ENCODE measurements at places on chromosomes 5 and 9. TPM values are rescaled to one million over a fixed set of nuclear protein-coding genes. Genes with fewer than 3 reads are reported as not detected.

DNA sequence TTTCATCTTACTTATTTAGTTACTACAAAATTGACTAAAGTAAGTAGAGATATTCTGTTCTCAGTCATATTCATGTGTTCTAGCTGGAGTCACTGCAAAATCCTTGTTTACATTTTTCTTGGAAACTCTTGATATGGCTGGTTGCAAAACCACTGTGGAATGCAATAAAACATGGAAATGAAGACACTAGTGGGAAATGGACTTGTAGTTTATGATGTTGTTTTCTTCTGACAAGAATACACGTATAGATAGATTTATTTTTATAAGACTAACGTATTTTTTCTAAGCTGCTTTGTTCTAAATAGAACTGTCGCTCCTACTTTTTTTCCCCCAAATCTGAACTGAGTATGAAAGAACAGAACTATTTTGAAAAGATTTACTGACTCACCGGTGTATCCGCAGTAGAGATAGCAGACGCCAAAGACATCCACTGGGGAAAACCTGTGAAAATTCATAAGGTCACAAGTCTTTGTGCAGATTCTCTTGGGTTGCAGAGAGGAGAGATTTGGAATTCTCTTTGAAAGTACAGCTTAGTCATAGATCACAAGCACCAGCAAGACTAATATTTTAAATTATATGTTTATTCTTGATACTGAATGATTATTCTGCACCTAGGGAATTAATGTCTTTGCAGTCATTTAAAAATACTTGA, 119.6 kb upstream of the TAF11L2 start:
- no peak overlapping the region for H3K27ac ChIP-seq
- no peaks in the 10 kb centered on the region for H3K4me1 ChIP-seq
- H3K27me3 ChIP-seq: no peaks in the 10 kb centered on the region
- DNase-seq: no peak
- H3K36me3 ChIP-seq: no peaks in the 10 kb centered on the region

DNA sequence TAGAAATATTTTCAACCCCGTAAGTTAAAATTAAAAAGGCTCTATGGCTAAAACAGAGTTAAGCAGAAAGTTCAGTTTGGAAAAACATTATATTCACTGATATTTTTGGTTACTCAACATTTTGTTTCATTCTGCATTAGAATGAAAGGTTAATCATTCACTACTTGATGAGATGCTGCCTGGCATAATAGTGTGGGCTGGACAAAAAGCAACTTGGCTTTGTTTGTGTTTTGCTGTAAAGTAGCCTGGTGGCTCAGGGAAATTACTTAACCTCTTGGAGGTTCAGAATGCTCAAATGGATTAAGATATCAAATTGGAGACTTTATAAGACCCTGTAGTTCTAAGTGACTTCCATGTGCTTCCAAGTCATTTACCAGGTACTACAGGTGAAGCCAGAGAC, 367.4 kb upstream of the TRPC7 start:
- no peak overlapping the region for H3K4me3 ChIP-seq
- H3K27me3 ChIP-seq: no peaks in the 10 kb centered on the region
- H3K27ac ChIP-seq: no peak overlapping the region
- H3K36me3 ChIP-seq: no peaks in the 10 kb centered on the region

- no peaks in the 10 kb centered on the region for H3K27me3 ChIP-seq
- DNase-seq: no peak
- no peaks in the 10 kb centered on the region for H3K36me3 ChIP-seq
Measured at GRCh38 chr9:107938801-107939386, 449.3 kb upstream of the KLF4 start.

GPR151 gene
- total RNA-seq: not detected

LCN15 gene
- not detected for total RNA-seq

C5orf52 gene
- not detected for total RNA-seq

GRCh38 chr5:73793911-73794310, 167.9 kb downstream of the ARHGEF28 start:
- H3K4me3 ChIP-seq: no peak overlapping the region
- no peak for DNase-seq
- no peak overlapping the region for H3K27ac ChIP-seq
- H3K27me3 ChIP-seq: no peaks in the 10 kb centered on the region
- no peaks in the 10 kb centered on the region for H3K36me3 ChIP-seq
- H3K4me1 ChIP-seq: peaks cover 12% of the 10 kb centered on the region

TAF11L8 gene
- total RNA-seq: not detected

DNA sequence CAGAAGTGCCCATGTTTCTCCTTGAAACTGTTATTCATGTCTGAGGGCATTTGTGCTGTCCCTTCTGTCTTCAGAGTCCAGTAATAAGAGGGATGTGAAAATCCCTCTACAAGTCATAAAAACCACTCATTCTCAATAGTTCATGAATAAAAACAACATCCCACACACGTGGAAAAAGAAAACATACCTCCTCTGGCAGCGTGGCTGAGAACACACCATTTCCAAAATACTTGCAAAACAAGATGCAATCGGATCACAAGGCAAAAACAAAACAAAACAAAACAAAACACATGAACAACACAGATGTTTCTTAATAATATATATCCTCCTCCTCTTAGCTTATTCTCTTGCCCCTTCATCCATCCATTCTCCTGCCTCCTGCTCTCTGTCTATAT, 71.0 kb upstream of the EQTN start:
- H3K27me3 ChIP-seq: no peaks in the 10 kb centered on the region
- no peak overlapping the region for H3K4me3 ChIP-seq
- no peak overlapping the region for H3K27ac ChIP-seq
- DNase-seq: no peak

DNA sequence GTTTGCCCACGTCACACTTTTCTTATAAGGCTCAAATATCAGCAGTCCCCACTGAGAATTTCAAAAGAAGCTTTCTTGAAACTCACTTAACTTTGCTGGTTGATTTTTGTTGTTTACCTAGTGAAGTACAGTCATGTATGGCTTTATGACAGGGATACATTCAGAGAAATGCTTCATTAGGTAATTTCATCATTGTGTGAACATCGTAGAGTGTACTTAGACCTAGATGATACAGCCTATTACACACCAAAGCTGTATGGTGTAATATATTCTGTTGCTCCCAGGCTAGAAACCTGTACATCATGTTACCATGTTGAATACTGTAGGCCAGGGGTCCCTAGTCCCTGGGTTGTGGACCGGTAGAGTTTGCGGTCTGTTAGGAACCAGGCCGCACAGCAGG, 177.0 kb downstream of the ARRDC3 start:
- H3K27me3 ChIP-seq: no peaks in the 10 kb centered on the region
- no peak overlapping the region for H3K4me3 ChIP-seq
- DNase-seq: no peak
- no peak overlapping the region for H3K27ac ChIP-seq

DNA sequence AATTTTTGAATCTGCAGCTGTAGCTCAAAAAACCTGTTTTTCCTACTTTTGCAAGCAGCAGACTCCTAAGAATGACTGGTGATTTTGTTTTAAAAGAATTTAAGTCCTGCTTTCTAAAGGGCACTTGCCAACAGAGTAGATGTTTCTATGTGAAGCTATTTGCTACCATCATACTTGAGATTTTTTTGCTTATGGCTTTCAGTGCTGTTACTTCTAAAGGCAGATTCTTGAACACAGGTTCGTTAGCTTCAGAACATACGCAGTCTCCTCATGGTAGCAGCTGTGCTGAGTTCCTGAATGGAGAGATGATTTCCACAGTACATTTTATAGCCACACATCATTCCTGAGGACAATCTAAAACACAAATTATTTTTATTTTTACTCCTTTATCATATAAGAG, 24.4 kb upstream of the ELL2 start:
- H3K36me3 ChIP-seq: no peaks in the 10 kb centered on the region
- H3K27ac ChIP-seq: no peak overlapping the region
- peaks cover 25% of the 10 kb centered on the region for H3K4me1 ChIP-seq
- no peak for DNase-seq

SLC46A2 gene
- total RNA-seq: 0.18 TPM

GRCh38 chr5:10867389-10868303, 106.6 kb upstream of the DAP start:
- H3K27me3 ChIP-seq: no peaks in the 10 kb centered on the region
- no peaks in the 10 kb centered on the region for H3K36me3 ChIP-seq
- H3K4me3 ChIP-seq: no peak overlapping the region
- no peaks in the 10 kb centered on the region for H3K4me1 ChIP-seq
- H3K27ac ChIP-seq: no peak overlapping the region

SPARC gene
- 64.4 TPM for total RNA-seq

GRCh38 chr9:87138128-87139040, 191.1 kb upstream of the GAS1 start:
- H3K27me3 ChIP-seq: no peaks in the 10 kb centered on the region
- no peak for DNase-seq
- H3K4me3 ChIP-seq: no peak overlapping the region
- no peak overlapping the region for H3K27ac ChIP-seq

DNA sequence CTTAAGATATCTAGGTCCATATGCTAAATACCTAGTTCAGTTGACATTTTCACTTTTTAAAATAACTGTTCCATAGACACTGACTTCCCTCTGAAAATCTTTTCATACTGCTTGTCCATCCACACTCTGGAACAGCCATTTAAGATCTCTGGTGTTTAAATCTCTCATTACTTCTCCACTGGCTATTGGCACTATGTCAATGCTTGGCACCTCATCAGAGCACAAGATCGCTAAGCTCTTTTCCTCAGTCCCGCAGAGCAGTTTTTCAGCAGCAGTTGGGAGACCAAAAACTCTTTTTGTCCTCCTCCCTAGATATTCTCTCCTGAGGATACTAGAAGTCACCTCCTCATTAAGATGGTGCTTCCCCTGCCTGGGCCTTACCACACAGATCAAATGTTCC, 172.7 kb downstream of the KIAA0825 start:
- no peak overlapping the region for H3K27ac ChIP-seq
- no peaks in the 10 kb centered on the region for H3K4me1 ChIP-seq
- no peaks in the 10 kb centered on the region for H3K36me3 ChIP-seq
- no peak overlapping the region for H3K4me3 ChIP-seq
- H3K27me3 ChIP-seq: no peaks in the 10 kb centered on the region
- no peak for DNase-seq

UGT3A1 gene
- total RNA-seq: not detected

SHOC1 gene
- 0.23 TPM for total RNA-seq

SCGB3A1 gene
- total RNA-seq: 3.5 TPM

Measured in pancreas (tissue), 10 donors.